ENCODE measurements at places on chromosomes 3 and 15.

GRCh38 chr3:174859114-174859735 is at the start of gene NAALADL2:
Gene NAALADL2 (plus strand): TSS chr3:174859334.
- DNase-seq: no peak

GRCh38 chr3:182730675-182731042 is 62.6 kb upstream of the ATP11B start:
- DNase-seq: no peak

DNA sequence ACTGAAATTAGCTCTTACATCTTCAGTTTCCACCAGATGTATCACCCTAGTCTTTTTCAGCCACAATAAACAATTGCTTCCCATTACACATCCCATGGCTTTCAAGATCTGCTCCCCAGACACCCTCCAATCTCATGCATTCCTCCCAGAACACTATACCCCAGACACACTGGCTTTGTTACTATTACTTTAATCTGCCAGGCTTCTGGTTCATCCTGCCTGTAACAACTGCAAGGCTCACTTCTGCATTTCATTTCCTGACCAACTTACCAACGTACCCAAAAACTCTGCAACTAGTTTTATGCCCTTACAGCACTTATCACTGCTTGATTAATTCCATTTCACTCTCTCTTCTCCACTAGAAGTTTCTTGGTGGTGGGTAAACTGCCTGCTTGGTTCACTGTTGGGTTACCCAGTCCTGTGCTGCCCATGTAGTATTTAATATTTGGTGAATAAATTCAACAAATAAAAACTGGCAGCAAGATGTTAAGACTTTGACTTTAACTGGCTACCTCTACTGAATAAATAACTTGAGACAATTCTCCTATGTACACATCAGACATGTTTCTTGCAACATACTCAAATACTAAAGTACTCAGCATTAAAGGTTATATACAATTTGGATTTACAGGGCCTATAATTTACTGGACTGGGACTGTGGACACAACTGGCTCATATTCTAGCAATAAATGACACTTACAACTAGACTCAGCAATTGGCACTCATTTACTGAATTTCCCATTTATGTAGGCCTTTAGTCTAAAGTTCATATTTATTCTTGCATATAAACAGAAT is 2.7 kb downstream of the RPL22L1 start:
- no peak for DNase-seq

- DNase-seq: no peak
Measured at GRCh38 chr15:38975282-38975990, 410.8 kb upstream of the RASGRP1 start.

DNA sequence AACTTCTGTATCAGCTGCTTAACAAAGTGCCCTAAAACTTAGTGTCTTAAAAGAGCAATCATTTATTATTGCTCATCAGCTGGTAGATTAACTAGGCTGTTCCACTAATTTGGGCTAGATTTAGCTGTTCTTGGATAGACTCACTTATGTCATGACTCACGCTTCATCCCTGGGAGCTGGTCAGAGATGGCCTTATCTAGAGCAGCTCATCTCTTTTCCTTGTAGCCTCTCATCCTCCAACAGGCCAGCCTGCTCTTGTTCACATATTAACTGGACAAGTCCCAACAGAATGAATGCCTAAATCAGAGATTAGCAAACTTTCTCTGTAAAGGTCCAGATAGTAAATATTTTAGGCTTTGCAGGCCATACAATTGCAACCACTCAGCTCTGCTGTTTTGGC is 66.9 kb upstream of the PLAAT1 start:
- no peak for DNase-seq

GRCh38 chr3:157081626-157082210 is 78.2 kb downstream of the CCNL1 start:
- peak; percentile 69 for DNase-seq
